B cell (primary cell): ENCODE measurements at places on chromosomes 13 and 19. TPM values are rescaled to one million over a fixed set of nuclear protein-coding genes. Genes with fewer than 3 reads are reported as not detected.

RNF17 gene
- 0.12 TPM in 1 of 2 replicates, not detected in the other for polyA plus RNA-seq

USF2 gene
- 357 and 377 TPM in 2 replicates for polyA plus RNA-seq

UNC13A gene
- polyA plus RNA-seq, result 0.03 TPM in 1 of 2 replicates, not detected in the other

CACNG7 gene
- polyA plus RNA-seq, result not detected in 2 replicates

ZSCAN1 gene
- polyA plus RNA-seq, result 0.13 TPM in 1 of 2 replicates, not detected in the other

TYROBP gene
- polyA plus RNA-seq, result 14.8 and 25.6 TPM in 2 replicates

CADM4 gene
- 0.10 and 0.21 TPM in 2 replicates for polyA plus RNA-seq

GSX1 gene
- polyA plus RNA-seq, result not detected in 2 replicates

SIGLEC14 gene
- 0.29 and 30.0 TPM in 2 replicates for polyA plus RNA-seq

RFPL4A gene
- not detected in 2 replicates for polyA plus RNA-seq

AMER2 gene
- not detected in 2 replicates for polyA plus RNA-seq

ZNF813 gene
- polyA plus RNA-seq, result 1.2 and 1.5 TPM in 2 replicates

ADGRE2 gene
- polyA plus RNA-seq, result 0.52 and 1.1 TPM in 2 replicates

ANKLE1 gene
- polyA plus RNA-seq, result 6.0 and 7.6 TPM in 2 replicates

ZNF8 gene
- polyA plus RNA-seq, result 3.4 and 4.0 TPM in 2 replicates

CYP2A7 gene
- not detected in 2 replicates for polyA plus RNA-seq

ZNF667 gene
- polyA plus RNA-seq, result 2.8 and 6.0 TPM in 2 replicates

FGF14 gene
- under 0.01 TPM in 1 of 2 replicates, not detected in the other for polyA plus RNA-seq

SIGLEC8 gene
- polyA plus RNA-seq, result not detected in 2 replicates

GJB2 gene
- not detected in 2 replicates for polyA plus RNA-seq

SMIM44 gene
- not detected in 2 replicates for polyA plus RNA-seq

GMIP gene
- 57.0 and 64.7 TPM in 2 replicates for polyA plus RNA-seq

PGLYRP1 gene
- polyA plus RNA-seq, result not detected in 2 replicates

SWSAP1 gene
- polyA plus RNA-seq, result 6.4 and 7.6 TPM in 2 replicates

ODAD3 gene
- polyA plus RNA-seq, result 0.18 and 0.69 TPM in 2 replicates

FXYD7 gene
- polyA plus RNA-seq, result 3.8 and 6.3 TPM in 2 replicates

CYP4F12 gene
- polyA plus RNA-seq, result not detected in 2 replicates

TMEM221 gene
- polyA plus RNA-seq, result not detected in 2 replicates

NCAN gene
- polyA plus RNA-seq, result 0.01 and 0.03 TPM in 2 replicates

ZNF20 gene
- polyA plus RNA-seq, result 0.89 and 1.6 TPM in 2 replicates

CEACAM16 gene
- polyA plus RNA-seq, result not detected in 2 replicates

IZUMO4 gene
- 34.8 and 45.9 TPM in 2 replicates for polyA plus RNA-seq

NLRP9 gene
- not detected in 2 replicates for polyA plus RNA-seq

ZSCAN4 gene
- polyA plus RNA-seq, result not detected in 2 replicates

LIG1 gene
- 97.5 and 167 TPM in 2 replicates for polyA plus RNA-seq

WDR87 gene
- polyA plus RNA-seq, result not detected in 2 replicates

ZNF345 gene
- polyA plus RNA-seq, result 6.2 and 8.8 TPM in 2 replicates

FGF9 gene
- 0.13 and 0.25 TPM in 2 replicates for polyA plus RNA-seq

MYO16 gene
- not detected in 2 replicates for polyA plus RNA-seq

KIR3DL1 gene
- 0.06 TPM in 1 of 2 replicates, not detected in the other for polyA plus RNA-seq

MEIOSIN gene
- not detected in 2 replicates for polyA plus RNA-seq

PNKP gene
- 173 and 179 TPM in 2 replicates for polyA plus RNA-seq
